ENCODE measurements at places on chromosomes 7 and 10. TPM values are rescaled to one million over a fixed set of nuclear protein-coding genes. Genes with fewer than 3 reads are reported as not detected.

The PTN gene
- total RNA-seq: 0.35 TPM

The UCN3 gene
- total RNA-seq: not detected

The ANXA7 gene
- total RNA-seq: 95.4 TPM

The UFSP1 gene
- total RNA-seq: 3.5 TPM

The RAPGEF5 gene
- 3.3 TPM for total RNA-seq

The LRRC18 gene
- total RNA-seq: not detected
